Activated effector memory CD4-positive, alpha-beta T cell treated with anti-CD3 and anti-CD28 coated beads, Interleukin-2, amount 50 U/mL, for 16 hours (primary cell): ENCODE measurements at places on chromosomes 11 and 22.

DNA sequence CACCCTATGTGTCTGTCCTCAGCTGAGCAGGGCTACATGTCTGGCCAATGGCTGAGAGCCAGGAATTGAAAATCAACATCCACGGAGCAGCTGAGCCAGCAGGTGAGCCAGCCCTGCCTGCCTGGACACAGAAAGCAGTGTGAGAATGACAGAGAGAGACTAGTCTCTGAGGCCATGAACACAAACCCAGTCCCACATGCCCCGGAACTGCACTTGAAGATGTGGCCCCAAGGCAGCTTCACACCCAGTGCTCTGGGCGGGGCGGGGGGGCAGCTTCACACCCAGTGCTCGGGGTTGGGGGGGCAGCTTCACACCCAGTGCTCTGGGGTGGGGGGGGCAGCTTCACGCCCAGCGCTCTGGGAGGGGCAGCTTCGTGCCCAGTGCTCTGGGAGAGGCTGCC is 37.6 kb downstream of the TRMU start:
- no peak for DNase-seq

DNA sequence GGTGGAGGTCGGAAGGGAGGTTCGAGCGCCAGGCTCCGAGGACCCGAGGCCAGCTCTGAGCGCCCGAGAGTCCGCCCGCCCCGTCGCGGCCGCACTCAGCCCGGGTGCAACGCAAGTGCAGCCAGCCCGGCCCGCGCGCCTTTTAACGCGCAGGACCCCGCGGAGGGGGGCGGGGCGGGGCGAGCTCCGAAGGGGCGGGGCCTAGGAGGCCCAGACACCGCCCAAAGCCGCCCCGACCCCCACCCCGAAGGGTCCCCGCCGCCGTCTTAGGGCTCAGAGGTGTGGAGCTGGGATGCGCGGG is at the start of gene PHOX2A:
Gene PHOX2A (minus strand): TSS at position 117 of the 301 bp plus-strand sequence. CDS start 172 bp downstream, outside the sequence.
- no peak for DNase-seq

- no peak for DNase-seq
These were observed 26.5 kb downstream of the MUC6 start for GRCh38 chr11:1009991-1010390.

DNA sequence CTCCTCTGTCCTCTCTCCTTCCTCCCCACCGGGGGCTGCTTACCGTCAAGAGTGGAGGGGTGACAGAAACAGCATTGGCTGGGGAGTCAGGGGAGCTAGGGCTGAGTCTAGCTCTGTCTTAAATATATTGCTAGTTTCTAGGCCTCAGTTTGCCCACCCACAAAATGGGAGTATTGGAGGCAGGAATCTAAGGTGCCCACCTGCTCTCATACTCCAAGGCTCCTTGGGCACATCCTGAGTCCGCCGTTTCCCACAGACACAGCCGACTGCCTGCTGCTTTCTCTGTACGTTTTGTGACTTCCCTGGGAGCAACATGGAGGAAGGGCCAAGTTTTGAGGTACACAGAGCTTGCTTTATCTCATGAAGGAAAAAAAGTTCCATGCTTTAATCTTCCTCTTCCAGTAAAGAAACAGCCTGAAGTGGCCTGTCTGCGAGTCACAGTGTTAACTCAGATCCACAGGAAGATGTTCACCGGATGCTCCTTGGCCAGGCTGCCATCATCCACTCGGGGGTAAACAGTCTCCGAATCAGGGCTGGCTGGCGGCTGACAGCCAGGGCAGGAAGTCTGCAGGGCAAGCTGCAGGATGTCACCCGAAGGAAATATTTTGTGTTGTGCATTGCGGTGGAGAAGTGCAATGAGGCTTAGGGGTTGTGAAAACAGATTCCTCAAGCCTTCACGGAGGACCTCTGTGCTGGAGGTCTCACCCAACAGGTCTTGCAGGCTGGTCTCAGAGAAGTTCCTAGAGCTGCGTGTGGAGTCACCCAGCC is 11.0 kb upstream of the CERK start:
- peak; percentile 85 for DNase-seq

GRCh38 chr11:36376888-36377758 is 81.0 kb downstream of the PRR5L start:
- peak; percentile 84 for DNase-seq

DNA sequence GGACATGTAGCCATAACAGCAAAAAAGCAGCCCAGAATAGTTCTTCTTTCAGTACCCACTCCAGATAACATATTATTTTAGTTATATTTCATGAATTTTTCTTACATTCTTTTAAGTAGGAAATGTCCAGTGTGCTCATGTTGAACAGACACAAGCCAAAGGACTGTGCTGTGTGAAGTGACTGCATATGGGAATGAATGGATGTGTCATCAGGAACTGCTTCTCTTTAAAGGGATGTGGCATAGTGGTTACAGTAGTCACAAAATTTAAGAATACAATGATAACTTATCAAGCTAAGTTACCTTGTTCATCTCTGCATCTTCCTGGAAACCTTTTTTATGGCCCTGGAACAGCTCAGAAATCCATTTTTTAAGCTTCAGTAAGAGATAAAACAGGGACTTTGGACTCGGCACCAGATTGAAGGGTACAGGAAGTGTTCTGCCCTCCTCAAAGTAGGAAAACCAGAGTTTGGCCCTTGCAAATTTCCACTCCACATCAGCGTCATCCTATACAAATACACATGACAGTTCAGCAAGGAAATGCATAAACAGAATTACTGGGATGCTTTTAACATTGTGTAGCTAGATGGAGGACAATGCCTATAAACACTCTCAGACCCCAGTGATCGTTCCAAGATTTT is 112.8 kb downstream of the TRPC6 start:
- no peak for DNase-seq

- DNase-seq: no peak
These were observed 34.3 kb downstream of the USP28 start for GRCh38 chr11:113840932-113841664.

GRCh38 chr11:132343445-132344175 is 973.2 kb downstream of the NTM start:
- no peak for DNase-seq

DNA sequence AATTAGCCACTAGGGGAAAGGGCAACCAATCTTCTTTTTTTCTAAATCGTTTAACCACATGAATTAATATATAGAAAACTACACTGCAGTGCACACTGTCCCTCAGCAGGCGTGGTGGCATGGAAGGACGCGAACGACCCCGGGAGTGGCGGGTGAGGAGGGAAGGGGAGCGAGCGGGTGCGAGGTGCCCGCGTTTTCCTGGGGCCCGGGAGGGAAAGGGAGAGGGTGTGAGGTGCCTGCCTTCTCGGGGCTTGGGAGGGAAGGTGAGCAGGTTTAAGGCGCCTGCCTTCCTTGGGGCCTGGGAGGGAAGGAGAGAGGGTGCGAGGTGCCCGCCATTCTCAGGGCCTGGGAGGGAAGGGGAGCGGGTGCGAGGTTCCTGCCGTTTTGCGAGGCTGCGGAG is 765 bp downstream of the GAB4 start:
- DNase-seq: no peak

DNA sequence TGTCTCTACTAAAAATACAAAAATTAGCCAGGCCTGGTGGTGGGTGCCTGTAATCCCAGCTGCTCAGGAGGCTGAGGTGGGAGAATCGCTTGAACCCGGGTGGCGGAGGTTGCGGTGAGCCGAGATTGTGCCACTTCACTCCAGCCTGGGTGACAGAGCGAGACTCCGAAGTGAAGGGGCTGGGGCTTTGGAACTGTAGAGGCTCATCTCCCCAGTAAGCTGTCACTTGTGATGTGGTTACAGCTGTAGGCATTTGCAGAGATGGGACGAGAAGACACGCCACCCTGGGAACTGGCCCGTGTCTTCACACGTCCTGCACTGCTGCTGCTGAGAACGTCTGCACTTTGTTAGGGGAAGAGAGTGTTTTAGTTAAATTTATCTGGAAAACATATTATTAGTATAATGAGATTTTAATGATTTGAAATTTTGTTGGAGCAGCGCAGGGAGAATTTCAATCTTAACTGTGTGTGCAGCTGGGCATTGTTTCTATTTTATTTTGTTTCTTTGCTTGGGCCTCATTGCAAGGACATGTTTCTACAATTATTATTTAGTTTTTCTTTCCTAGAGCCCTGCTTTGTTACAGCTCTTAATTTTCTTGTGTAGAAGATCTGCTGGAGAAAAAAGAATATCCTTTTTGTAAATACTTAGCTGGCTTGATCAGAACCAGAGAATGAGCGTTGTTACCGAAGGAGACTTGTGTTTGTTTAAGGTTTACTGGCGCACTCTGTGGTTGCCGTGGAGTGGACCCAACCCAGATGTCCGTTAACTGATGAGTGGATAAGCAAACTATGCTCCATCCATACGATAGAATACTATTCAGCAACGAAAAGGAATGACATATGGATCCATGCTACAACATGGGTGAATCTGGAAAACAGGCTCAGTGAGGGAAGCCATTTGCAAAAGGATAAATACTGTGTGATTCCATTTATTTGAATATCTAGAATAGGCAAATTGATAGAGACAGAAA is 18.4 kb downstream of the PARVB start:
- no peak for DNase-seq

- DNase-seq: no peak
These were observed 5.3 kb downstream of the SLN start for GRCh38 chr11:107706531-107706930.

GRCh38 chr11:72333661-72334060 is 89.7 kb upstream of the PHOX2A start:
- DNase-seq: no peak

DNA sequence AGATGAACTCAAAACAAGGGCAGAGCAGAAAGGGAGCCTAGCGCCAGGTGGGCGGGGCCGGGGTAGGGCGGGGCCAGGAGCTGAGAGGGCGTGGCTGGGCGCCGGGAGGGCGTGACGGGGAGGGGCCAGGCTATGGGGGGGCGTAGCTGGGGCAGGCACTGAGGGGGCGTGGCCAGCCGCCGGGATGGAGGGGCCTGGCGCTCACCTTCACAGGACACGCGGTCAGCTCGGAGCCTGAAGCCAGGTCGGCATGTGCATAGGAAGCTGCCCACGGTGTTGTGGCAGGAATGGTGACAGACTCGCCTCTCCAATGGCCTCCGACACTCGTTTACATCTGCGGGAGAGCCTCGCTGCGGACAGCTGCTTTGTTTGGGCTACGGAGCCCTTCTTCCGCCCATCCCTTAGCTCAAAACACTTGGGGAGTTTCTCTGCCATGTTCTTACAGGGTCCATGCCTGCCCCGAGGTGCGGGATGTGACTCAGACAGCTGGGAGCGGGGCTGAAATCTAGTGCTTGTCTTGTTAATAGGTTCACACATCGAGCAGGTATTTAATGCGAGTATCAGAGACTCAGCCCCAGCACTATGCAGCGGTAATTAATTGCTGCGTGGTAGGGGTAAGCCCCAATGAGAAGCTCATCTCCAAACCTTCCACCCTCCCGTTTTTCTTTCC is 13.4 kb downstream of the VWCE start:
- peak; percentile 70 for DNase-seq

GRCh38 chr22:44261861-44262595 is 50.7 kb downstream of the SHISAL1 start:
- peak; percentile 28 for DNase-seq

- DNase-seq: no peak
These were observed 9.4 kb downstream of the ACTN3 start for GRCh38 chr11:66556086-66556485.

DNA sequence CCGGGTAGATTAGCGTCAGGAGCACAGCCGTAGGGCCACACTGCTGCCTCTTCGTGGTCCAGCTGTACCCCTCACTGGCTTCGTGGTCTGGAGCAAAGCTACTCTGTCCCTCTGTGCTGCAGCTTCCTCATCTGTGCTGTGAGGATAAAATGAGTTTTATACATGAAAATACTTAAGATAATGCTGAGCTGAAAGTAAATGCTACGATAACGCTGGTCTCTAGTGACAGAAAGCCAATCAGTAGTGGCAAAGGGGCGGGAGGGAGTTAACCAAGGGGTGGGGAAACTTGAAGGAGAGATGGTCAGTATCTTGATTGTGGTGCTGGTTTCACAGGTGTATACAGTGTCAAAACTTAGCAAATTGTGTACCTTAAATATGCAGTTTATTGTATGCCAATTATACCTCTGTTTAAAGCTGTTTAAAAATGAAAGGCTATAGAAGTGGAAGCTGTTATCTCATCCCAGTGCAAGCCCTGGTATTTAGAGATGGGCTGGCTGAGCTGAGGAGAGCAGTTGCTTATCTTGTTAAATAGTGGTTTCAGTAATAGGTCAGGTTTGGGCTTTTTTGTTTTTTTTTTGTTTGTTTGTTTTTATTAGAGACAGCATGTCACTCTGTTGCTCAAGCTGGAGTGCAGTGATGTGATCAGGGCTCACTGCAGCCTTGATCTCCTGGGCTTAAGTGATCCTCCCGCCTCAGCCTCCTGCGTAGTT is 36.7 kb downstream of the ACO2 start:
- DNase-seq: no peak

DNA sequence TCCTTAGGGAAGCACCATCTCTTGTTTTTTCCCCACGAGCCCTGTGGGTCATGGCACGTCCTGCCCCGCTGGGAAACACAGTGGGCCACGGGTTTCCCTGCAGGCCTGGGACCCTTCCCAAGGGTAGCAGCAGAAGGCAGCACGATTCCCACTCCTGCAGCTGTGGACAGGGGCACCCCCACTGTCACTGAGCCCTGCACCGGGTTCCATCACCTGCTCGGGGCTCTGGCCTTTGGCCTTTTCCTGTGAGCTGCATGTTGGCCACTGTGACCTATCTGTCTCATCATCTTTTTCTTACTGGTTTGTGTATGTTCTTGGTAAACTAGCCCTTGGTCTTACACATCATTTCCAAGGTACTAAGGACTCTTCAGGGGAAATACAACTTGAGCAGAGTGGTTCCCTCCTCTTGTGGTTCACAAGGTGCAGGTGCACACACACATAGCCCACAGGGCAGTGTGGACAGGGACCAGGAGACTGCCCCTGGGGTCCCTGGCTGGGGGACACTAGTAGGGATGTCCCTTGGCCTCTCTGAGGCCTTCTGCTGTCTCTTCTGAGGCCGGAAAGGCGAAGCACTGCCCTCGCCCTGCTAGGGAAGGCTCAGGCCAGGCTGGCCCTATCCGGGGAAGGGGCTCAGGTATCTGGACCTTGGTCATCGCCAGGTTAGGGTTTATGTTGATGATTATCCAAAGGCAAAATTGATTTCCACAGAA is 19.0 kb upstream of the TXNRD2 start:
- DNase-seq: no peak

DNA sequence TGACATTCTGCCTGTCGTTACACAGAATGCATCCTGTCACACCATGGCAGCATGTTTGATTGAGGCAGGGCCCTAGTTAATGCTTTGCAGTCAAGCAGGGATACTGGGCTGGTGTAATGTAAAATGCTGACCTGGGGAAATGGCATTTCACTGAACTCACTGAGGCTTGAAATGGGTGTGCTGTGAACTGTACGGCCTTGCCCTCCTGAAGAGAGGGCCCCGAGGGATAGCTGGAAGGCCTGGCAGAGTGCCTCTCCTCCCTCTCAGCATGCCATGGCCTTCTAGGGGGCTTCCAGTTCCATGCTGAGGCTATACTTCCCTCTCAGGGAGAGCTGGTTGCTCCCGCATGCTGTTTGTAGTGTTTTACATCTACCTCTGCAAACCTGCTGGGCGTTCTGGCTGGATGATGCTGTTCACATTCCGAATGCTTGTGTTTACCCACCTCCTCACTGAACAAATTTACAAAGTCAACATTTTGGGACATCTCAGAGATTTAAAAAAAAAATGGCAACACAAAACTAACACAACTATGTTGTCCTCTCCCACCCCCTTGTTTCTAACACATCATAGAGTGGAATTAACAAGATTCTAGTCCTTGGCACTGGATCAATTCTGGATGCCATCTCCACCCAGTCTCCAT is 416.7 kb upstream of the CADM1 start:
- no peak for DNase-seq
